ENCODE measurements at places on chromosomes 11 and 22. TPM values are rescaled to one million over a fixed set of nuclear protein-coding genes. Genes with fewer than 3 reads are reported as not detected.

DNA sequence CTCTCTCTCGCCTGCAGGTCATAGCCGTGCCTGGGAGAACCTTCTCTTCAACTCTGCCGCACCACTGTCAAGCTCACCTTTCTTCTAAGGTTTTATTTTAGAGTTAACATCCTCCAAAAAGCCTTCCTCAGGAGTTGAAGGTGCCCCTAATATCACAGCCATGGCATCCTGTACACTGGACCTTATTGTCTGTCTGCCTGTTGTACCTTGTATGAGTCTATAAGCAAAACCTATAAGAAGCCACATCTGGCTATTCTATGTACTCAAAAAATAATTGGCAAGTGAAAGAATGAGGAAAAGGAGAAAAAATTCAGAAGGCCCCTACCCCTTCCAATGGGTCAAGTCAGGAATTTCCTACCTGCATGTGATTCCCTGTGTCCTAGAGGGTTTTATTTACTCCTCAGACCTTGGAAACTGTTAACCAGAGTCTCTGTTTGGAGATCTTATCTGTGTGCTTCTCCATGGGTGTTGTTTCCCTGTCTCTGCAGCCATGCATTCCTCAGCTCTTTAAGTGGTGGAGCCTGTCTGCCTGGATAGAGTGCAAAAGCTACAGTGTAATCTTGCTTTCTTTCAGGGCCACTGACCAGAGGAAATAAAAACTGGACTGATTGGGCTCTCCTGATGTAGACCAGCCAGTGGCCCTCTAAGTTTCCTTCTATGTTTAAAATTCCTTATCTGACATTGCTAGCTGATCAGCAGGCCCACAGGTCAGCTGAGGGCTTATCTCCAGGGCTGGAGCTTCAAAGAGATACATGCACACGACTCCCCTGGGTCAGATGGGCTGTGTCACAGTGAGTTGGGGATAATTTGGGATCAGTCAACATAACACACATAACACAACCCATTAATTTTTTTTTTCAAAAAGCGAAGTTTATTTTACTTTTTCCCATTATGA, 37.6 kb upstream of the TMEM135 start:
- H3K27ac ChIP-seq = no peak overlapping the region
- H3K4me1 ChIP-seq = no peaks in the 10 kb centered on the region
- DNase-seq = no peak
- no peak overlapping the region for H3K4me3 ChIP-seq

The MS4A8 gene
- not detected for total RNA-seq

DNA sequence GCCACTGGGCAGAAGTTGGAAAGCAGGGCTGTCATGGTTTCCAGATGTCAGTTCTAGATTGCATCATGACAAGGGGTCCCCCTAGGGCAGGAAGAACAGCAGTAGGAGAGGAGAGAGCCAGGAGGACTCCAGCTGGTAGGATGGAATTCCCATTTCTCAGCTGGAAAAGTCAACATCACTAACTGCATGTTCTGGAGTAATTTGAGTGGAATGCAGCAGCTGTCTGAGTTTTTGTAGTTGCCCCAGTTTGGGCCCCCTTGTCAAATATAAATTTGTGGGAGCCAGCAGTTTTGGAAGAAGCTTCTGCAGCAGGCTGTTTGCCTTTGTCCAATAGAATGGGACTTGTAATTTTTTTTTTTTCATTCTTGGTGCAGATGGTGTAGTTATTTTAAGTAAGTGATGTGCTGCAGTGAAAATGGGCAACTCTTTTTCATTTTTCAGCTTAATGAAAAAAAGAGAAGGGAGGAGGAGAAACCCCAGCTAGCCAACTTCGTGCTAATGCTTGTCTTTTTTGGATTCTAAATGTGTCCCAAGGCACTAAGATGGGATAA, 86.9 kb downstream of the LDLRAD3 start:
- H3K4me3 ChIP-seq = no peak overlapping the region
- H3K27ac ChIP-seq = no peak overlapping the region
- no peaks in the 10 kb centered on the region for H3K27me3 ChIP-seq
- DNase-seq = no peak
- peaks cover 15% of the 10 kb centered on the region for H3K36me3 ChIP-seq

GRCh38 chr22:29985912-29986311, 94.4 kb upstream of the HORMAD2 start:
- no peaks in the 10 kb centered on the region for H3K4me1 ChIP-seq
- H3K36me3 ChIP-seq = no peaks in the 10 kb centered on the region
- no peak for DNase-seq

DNA sequence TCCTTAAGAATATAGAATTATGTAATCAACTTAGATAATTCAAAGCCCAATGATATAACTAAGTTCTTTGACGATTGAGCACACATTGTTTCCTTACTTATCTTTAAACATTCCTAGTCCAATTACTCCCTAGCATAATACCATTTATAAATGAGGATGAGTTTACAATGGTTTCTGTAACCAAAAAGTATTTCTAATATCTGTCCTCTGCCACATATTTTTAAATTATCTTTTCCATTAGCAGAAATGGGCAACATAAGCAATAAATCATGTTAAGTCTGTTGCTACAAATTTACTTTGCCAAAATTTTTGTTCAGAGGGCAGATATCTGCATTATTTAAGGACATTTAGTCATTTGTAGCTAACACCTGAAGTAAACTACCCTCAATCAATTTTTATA, 6.7 kb downstream of the CREBZF start:
- no peaks in the 10 kb centered on the region for H3K27me3 ChIP-seq
- DNase-seq = no peak
- H3K36me3 ChIP-seq = peaks cover 55% of the 10 kb centered on the region
- H3K4me3 ChIP-seq = no peak overlapping the region

The CREB3L1 gene
- total RNA-seq = 3.3 TPM

The SYNGR1 gene
- total RNA-seq = 13.2 TPM

- H3K27ac ChIP-seq = no peak overlapping the region
- DNase-seq = no peak
- H3K4me3 ChIP-seq = no peak overlapping the region
- H3K4me1 ChIP-seq = peaks cover 3% of the 10 kb centered on the region
These were observed 195.0 kb downstream of the MAML2 start for GRCh38 chr11:96147906-96148486.

DNA sequence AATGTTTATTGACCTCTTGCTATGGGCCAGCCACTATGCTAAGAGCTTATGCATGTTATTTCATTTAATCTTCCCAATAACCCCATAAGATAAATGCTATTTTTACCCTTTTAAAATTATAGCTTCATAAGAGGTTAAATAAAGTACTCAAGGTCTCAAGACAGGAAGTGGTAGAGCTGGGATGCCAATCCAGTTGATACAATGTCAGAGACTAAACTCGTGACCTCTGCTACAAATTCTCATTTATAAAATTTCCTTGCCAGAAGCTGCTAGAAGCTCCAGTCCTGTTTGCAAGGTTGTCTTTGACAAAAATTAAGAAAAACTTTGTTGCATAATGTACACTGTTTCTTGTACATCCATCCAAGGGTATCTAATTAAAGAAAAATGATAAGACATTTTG, 265.9 kb upstream of the MPPED2 start:
- no peak overlapping the region for H3K4me3 ChIP-seq
- H3K36me3 ChIP-seq = no peaks in the 10 kb centered on the region
- no peaks in the 10 kb centered on the region for H3K4me1 ChIP-seq
- no peak for DNase-seq
- H3K27ac ChIP-seq = no peak overlapping the region

DNA sequence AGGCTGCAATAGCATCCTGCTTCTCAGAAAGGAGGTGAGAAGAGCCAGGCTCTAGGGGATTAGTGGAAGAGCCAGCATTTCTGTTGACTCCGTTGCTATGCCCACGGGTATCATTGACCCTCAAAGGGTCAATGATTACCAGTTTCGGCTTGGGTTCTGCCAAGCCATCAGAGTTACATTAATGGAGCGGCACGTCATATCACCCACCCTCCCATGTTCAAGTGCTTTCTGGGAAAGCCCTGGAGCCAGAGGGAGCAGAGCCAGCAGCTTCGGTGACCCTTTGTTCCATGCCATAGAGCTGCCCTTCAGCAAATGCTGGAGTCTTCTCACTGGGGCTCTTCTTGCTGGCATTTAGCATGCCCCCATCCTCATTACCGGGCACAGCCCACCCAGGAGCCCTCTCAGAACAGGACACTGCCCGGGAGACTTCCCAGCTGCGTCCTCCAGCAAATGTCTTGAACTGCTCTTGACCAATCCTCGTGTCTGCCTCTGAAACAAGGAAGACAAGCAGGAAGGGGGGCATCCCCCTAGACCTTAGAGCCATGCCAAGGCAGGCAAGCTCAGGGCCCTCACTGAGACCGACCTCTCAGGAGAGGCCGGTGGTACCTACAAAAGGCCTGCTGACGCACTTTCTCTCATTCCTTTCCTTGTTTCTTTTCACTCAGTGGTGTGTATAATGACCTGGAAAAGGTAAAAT, 14.6 kb downstream of the KCNJ1 start:
- no peak for DNase-seq
- H3K27me3 ChIP-seq = no peaks in the 10 kb centered on the region
- H3K4me3 ChIP-seq = no peak overlapping the region

The DKK3 gene
- 17.1 TPM for total RNA-seq

DNA sequence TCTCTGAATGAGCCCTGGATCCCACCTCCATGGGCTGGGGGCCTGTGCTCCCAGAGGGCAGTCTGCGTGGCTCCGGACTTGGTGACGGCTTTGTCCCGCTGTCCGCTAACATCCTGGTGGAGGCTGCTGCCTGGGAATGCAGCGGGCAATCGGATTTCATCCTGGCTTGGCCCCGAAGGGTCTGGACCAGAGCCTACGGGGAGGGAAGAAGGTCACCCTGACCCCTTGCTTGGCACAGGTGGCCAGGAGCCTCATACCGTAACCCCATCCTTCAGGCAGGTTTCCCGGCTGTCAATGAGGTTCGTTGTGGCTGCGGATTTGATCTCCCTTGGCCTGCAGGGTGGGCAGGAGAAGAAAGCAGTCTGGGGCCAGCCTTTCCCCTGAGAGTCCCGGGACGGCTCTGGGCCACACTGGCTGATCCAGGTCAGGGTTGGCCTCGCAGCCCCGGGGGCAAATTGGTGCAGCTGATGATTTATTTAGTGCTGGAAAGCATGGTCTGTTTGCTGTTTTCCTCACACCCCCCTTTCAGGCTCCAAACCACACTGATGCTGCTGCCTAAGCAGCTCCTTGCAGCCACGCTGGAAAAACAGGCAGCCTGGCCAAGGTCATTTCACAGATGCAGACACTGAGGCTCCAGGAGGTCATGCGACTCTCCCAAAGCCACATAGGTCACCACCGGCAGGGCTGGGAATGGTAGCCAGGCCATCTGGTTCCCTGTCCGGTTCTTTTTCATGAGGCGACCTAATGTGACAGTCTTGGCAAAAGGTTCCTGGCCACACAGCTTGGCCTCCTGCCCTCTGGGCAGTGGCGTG, 15.0 kb downstream of the PRDM11 start:
- H3K4me1 ChIP-seq = no peaks in the 10 kb centered on the region
- H3K27ac ChIP-seq = no peak overlapping the region
- no peak overlapping the region for H3K4me3 ChIP-seq
- peaks cover 2% of the 10 kb centered on the region for H3K36me3 ChIP-seq

The TPH1 gene
- 0.17 TPM for total RNA-seq

DNA sequence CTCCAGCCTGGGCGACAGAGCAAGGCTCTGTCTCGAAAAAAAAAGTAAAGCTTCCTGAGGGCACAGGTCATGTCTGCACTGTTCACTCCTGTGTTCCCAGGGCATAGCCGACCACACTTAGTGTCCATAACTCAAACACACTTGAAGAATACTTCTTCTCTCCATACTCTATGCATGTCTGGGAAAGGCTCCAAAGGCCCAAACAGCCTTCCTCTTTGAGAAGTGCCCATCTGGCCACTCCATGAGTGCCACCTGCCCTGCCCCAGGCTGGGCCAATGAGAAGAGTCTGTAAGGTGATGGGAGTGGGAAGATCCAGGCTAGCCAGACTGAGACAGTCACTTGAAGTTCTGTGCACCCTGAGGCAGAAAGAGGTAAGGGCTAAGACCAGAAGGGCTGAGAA, 24.7 kb downstream of the DGCR2 start:
- H3K4me1 ChIP-seq = no peaks in the 10 kb centered on the region
- DNase-seq = no peak
- no peaks in the 10 kb centered on the region for H3K27me3 ChIP-seq
- H3K27ac ChIP-seq = no peak overlapping the region

- H3K4me1 ChIP-seq = peaks cover 8% of the 10 kb centered on the region
- H3K36me3 ChIP-seq = no peaks in the 10 kb centered on the region
- DNase-seq = no peak
- H3K27ac ChIP-seq = no peak overlapping the region
- H3K27me3 ChIP-seq = no peaks in the 10 kb centered on the region
These were observed 11.1 kb downstream of the DGCR2 start for GRCh38 chr22:19111140-19111539.

The THRSP gene
- total RNA-seq = not detected

The NRIP3 gene
- total RNA-seq = 4.2 TPM

DNA sequence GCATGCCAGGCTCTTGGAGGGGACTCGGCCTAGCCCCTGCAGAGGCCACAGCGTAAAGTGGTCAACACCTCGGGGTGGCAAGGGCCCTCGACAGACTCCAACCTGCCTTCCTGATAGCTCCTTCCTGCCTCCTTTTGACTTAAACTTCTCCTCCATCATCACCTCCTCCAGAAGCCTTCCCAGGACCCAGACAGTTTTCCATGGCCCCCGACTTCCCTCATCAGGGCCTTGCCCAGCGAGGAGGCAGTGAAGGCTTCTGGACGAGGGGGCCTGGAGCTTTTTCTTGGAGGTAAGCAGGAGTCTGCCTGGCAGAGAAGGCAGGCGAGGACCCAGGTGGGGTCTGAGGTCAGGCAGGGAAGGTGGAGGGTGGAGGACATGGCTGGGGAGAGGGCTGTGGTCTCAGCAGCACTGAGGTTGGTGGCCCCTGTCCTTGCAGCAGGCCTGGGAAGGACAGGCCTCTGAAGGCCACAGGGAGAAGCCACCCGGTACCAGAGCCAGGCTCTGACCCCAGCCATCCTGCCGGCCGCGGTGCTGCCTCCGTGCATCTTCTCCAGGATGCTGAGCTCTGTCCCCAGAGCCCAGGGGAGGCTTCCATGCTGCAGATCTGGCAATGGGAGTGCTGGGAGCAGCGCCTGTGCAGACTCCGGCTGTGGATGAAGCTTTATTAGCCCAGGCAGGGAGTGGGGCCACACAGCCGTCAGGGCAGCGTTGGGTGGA, 81.4 kb downstream of the WNT7B start:
- H3K4me3 ChIP-seq = no peak overlapping the region

The CHCHD10 gene
- total RNA-seq = 47.5 TPM

GRCh38 chr11:79406376-79406775, 34.5 kb downstream of the TENM4 start:
- H3K36me3 ChIP-seq = no peaks in the 10 kb centered on the region
- H3K27ac ChIP-seq = no peak overlapping the region
- H3K4me1 ChIP-seq = no peaks in the 10 kb centered on the region

The ACTN3 gene
- 45.7 TPM for total RNA-seq

The MRGPRE gene
- not detected for total RNA-seq

Measured in H9 (cell line).